ENCODE measurements at places on chromosomes 13 and 19. TPM values are rescaled to one million over a fixed set of nuclear protein-coding genes. Genes with fewer than 3 reads are reported as not detected.

DNA sequence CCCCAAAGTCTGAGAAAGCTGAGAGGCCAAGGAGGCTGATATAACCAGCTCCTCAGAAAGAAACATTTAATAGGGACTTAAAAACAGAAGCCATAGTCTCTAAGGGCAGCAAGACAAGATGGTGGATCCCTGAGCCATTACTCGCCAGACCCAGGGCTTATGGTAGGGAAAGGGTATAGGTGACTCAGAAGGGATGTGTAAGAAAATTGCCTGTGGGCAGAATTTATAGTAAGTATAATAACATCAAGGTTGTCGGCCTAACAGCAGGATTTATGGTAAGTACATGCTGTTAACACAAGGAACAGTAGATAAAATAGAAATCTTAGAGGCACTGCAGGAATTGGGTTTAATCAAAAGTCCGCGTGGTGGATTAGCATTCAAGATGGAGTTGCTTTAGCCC is 14.7 kb downstream of the KBTBD6 start:
- DNase-seq: no peak

DNA sequence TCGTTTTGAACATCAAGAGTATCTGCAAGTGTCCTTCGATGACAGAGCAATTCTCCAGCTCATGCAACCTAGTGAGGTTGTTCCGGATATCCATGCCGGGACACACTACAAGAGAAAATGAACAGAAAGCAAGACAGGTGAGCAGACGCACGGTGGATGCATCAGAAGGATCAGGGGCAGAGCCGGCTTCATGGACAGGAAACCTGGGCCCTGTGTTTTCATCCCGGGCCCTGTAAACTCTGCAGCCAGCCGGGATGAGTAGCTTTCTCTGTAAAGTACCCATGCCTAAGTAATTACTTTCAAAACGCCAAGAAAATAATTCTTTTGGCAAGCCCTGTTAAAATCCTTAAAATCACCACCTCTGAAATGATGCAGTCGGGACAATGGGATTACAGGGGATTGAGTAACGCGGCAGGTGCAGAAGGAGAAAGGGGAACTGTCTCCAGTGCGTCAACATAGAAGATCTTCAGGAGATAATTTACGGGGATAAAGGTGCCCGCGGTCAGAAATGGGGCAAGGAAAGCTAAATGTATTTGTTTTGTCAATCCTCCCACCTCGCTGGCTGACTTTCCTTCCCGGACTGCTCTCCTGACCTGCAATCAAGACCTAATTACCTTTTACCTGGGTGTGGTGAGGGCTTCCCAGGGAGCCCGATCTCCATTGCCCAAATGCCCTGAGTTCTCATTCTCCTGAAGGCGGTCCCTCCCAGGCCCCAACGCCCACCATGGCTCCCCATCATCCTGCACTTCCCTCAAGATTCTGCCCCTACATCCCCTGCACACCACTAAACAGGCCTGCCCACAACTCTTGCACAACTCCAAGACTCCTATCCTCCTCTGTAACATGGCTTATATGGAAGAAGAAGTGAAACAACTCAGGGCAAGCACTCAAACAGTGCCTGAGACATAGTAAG is 26.2 kb downstream of the INSR start:
- DNase-seq: no peak

DNA sequence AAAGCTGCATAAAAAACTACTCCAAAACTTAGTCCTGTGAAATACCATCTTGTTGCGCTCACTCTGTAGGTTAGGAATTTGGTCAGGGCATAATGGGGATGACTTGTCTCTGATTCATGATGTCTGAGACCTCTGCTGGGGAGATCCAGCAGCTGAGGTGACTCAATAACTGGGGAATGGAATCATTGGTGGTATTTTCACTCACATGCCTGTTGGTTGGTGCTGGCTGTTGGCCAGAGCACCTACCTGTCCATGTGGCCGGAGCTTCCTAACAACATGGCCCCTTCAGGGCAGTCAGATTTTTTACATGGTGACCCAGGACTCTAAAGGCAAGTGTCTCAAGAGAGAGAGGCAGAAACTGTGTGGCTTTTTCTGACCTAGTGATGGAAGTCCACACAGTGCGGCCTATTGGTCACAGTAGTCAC is 7.4 kb upstream of the ESD start:
- no peak for DNase-seq

DNA sequence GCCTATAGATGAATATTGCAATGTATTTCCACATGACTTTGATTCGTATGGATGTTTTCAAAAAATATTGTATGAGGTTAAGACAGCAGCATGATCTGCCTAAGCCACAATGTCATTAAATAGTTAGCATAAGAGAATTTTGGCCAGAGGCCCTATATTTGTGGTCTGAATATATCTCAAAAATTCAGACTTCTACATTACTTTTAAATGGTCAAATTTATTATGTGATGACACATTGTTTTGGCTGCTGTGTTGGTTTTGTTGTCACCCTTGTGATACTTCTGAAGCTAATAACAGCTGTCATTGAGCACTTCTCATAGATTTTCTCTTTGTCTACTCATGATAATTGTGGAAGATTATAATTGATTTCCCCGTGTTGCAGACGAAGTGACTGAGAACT is 288.2 kb downstream of the MYO16 start:
- DNase-seq: no peak

F2RL3 gene
- total RNA-seq: 0.07 TPM

Measured in dorsolateral prefrontal cortex (tissue), 122 donors.